ENCODE measurements at places on chromosomes 1 and 21.

DNA sequence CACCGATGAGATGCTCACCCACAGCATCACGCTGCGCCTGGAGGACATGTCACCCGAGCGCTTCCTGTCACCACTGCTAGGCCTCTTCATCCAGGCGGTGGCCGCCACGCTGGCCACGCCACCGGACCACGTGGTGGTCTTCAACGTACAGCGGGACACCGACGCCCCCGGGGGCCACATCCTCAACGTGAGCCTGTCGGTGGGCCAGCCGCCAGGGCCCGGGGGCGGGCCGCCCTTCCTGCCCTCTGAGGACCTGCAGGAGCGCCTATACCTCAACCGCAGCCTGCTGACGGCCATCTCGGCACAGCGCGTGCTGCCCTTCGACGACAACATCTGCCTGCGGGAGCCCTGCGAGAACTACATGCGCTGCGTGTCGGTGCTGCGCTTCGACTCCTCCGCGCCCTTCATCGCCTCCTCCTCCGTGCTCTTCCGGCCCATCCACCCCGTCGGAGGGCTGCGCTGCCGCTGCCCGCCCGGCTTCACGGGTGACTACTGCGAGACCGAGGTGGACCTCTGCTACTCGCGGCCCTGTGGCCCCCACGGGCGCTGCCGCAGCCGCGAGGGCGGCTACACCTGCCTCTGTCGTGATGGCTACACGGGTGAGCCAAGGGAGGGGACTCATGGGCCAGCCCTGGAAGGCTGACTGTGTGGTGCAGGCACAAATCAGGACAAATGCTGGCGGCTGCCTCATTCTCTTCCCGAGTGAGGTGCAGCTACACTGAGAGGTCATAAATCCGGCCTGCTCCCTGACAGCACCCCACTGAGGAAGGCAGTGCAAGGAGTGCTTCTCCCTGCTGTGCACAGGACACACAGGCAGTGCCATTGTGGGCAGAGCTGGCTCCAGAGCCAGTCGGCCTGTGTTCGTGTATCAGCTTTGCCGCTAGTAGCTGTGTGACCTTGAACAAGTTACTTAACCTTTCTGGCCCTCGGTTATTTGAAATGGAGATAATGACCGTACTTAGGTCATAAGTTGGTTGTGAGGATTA, 9.4 kb downstream of the CELSR2 start:
- no peak for DNase-seq

GRCh38 chr1:5999711-6000443, 7.7 kb upstream of the NPHP4 start:
- no peak for DNase-seq

DNA sequence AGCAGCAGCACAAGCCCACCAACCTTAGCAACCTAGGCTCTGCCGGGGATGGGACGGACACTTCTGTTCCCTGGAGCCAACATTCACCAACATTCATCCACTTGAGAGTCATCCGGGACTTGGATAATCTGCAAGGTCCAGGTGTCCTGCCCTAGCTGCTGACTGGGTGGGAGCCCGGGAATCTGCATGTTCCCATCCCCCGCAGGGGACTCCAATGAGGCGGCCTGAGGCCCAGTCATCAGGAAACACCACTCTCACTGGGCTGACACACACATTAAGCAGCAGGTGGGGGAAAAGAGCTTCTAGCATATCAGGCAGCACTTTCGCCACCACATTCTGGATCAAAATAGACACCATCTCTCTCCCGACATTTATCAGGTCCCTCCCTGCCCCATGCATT, 38.4 kb upstream of the CCSAP start:
- DNase-seq = no peak

DNA sequence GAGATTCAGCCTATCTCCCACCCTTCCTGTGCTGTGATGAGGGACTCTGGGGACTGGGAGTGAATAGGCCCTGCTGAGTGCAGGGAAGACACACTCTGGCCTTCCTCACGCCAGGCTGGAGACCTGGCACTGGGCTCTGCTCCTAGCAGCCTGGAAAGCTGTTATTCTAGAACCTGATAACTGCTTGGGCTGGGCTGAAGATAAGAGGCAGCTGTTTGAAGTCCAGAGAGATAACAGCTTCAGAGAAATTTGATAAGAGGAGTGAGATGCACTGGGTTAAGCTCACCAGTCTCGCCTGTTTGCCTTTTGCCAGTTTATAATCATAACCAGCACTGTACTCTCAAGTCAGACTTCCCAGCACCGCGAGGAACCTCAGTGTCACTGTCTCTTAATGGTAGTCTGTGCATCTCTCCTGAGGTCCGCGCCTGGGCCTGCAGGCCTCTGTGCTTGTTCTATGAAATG, 46.6 kb upstream of the GPR37L1 start:
- no peak for DNase-seq

DNA sequence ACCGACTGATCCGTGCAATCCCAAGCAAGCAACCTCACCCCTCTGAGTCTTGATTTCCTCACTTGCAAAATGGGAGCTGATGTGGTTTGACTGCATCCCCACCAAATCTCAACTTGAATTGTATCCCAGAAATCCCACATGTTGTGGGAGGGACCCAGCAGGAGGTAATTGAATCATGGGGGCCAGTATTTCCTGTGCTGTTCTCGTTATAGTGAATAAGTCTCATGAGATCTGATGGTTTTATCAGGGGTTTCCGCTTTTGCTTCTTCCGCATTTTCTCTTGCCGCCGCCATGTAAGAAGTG, 58.4 kb downstream of the FHAD1 start:
- DNase-seq = peak; percentile 55

DNA sequence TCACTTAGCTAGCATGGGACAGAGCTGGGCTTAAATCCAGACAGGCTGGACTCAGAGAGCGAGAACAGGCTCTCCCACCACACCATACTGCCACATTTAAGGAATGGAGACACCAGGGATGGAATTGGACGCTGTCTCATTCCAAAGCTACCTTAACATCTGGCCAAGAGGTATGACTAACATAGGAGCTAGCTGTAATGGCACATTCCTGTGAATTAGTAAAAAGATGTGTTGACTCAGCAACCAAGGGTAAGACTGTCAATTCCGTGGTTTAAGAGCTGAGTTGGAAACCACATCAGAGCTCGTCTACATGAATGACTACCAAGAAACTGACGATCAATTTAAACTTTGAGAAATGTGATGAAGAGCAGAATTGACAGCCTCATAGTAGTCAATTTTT, 8.3 kb upstream of the TNFRSF9 start:
- DNase-seq = peak; percentile 80

DNA sequence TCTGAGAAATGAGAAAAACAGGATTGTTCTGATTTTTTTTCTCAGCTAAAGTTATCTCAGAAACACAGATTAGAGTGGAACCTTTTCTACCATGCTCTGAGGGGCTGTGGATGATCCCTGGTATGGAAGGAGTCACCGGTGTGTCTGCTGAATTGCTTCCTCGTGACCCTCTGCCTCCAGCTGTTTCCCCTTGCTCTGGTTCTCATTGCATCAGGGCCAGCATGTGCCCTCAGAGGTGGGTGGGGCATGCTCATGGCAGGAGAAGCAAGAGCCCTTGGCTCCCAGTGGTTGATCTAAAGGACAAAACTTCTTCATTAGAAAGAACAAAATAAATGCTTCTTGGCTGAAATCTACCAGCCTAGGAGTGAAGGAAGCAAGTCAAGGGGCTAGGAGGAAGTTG, 183.2 kb upstream of the HMCN1 start:
- DNase-seq = no peak

DNA sequence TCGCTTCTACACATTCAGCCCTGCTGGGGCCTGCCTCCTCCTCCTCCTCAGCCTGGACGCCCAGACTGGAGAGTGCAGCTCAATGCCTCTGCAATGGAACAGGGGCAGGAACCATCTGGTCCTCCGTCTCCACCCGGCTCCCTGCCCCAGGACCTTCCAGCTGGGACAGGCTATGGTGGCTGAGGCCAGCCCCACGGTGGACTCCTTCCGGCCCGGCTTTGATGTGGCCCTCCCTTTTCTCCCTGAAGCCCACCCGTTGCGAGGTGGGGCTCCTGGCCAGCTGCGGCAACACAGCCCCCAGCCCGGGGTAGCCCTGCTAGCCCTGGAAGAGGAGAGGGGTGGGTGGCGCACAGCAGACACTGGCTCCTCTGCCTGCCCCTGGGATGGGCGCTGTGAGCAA, 1.4 kb downstream of the EXTL1 start:
- no peak for DNase-seq

- no peak for DNase-seq
Measured at GRCh38 chr1:162380061-162380846, 1.3 kb upstream of the C1orf226 start.

- no peak for DNase-seq
Measured at GRCh38 chr1:208154679-208155642, 89.2 kb downstream of the PLXNA2 start.

GRCh38 chr1:55337801-55338447, 122.8 kb upstream of the USP24 start:
- DNase-seq = peak; percentile 34

GRCh38 chr1:234656944-234657654, 47.1 kb upstream of the IRF2BP2 start:
- DNase-seq = peak; percentile 70

GRCh38 chr1:165851034-165851658, 23.7 kb downstream of the UCK2 start:
- DNase-seq = no peak

DNA sequence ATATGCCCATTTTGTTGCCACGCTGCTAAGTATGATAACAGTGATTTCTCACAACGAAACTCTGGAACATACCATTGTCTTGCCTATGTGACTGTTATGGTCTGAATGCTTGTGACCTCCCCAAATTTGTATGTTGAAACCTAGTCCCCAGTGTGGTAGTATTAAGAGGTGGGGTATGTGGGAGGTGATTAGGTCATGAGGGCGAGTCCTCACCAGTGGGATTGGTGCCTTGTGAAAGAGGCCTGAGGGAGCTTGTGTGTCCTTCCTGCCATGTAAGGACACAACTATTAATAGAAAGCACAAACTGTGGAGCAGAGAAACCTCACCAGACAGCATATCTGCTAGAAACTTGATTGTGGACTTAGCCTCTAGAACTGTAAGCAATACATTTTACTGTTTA, 84.6 kb downstream of the SELENOF start:
- DNase-seq = no peak

DNA sequence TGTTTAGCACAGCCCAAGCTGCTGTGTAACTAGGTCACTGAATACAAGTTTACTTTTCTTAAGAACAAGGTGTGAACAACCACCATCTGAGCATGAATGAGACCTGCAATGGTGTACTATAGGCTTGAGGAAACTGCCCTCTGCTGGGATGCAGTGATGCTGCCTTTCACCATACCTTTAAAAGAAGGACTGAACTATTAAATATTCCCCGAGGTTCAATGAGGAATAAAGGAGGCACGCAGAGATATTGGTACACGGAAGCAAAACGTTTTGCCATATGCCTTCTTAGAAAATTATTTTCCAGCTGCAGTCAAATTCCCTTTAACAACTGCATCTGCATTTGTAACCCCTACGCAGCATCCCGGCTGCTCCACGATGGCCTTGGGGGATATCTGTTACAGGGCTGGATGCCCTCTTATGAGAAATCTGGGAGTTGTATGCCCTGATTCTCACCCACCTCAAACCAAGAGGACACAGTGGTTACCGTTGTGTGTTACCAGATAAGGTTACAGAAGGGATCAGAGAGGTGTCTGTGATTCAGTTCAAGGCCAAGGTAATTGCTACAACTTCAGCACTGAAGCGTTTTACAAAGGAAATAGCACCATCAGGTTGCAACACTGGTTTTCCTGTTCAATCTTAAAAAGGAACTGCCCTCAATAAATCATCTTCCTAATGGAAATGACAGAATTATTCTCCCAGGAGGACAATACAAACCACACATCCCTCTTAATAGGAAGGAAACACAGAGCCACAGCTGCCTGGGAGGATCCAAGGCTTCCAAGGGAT, 470.5 kb downstream of the LTN1 start:
- peak; percentile 68 for DNase-seq

DNA sequence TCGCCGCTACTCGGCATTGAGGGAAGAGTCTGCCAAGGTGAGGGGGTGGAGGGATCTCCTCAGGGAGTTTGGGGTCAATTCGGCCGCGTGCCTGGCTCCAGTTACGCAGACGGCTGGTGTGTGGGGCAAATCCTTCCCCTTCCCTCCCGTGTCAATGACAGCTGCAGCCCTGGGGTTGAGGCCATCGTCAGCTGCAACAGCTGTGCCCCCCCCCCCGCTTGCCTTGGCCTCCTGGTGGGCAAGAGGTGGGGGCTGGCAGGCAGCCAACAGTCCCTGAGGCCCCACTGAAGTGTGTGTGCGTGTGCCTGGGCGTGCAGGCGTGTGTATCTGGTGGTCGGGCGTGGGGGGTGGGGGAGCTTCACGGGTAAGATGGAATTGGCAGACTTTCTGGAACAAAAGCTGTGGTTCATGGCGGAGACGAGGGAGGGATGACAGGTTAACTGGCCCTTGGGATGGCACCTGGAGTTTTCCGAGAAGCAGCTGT, 25.6 kb downstream of the PPFIA4 start:
- no peak for DNase-seq

GRCh38 chr1:226215239-226215638, 8.2 kb upstream of the MIXL1 start:
- DNase-seq = no peak

- DNase-seq = no peak
Measured at GRCh38 chr1:54284781-54285529, 85.0 kb downstream of the MRPL37 start.

- DNase-seq = no peak
Measured at GRCh38 chr1:65420590-65421350, at the start of the genes LEPR and LEPROT. LEPR (plus strand) TSS chr1:65420668; CDS start chr1:65565566, 144,898 bp downstream. LEPROT (plus strand) TSS chr1:65420668; CDS start chr1:65420725, 57 bp downstream.

DNA sequence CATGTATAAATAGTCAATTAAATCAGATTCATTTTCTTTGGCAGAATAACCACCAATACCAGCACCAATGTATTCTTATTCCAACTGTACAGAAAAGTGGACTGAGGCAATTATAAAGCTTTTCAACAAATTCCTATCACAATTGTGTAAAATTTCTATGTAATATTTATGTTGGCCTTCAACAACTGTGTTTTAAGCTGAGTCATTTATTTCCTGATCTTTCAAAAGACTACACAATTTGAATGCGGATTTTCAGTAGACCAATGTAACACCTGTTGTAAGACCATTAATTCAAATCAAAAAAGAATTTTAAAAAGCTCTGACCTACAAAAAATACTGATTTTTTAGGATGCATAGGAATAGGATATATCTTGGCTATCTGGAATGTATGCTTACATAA, 25.5 kb downstream of the GPATCH2 start:
- no peak for DNase-seq

- DNase-seq = no peak
Measured at GRCh38 chr1:161486806-161487741, 18.2 kb upstream of the FCGR2A start.

GRCh38 chr1:246447501-246447900, 59.6 kb downstream of the SMYD3 start:
- no peak for DNase-seq

GRCh38 chr1:186144505-186144904, 230.5 kb downstream of the TPR start:
- no peak for DNase-seq

- no peak for DNase-seq
Measured at GRCh38 chr1:219755234-219755633, 142.3 kb upstream of the ZC3H11B start.

DNA sequence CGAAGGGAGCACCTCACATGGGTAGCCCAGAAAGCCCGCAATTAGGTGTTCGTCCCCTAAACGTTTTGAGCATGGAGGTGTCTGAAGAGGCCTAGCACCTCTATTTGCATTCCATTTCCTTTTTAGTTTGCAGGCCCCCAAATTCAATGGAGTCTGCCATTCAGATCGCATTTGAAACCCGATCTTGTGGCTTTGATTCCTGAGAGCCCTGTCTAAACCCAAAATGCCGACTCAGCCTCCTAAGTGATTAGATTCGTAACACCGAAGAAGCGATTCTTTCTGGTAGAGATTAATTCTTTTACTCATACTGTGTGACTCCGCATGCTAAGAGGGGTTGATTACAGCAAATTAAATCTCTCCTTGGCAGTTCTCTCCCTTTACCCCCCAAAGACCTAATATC, 415.2 kb upstream of the KAZN start:
- no peak for DNase-seq
